ENCODE measurements at places on chromosomes 12 and 14.

DNA sequence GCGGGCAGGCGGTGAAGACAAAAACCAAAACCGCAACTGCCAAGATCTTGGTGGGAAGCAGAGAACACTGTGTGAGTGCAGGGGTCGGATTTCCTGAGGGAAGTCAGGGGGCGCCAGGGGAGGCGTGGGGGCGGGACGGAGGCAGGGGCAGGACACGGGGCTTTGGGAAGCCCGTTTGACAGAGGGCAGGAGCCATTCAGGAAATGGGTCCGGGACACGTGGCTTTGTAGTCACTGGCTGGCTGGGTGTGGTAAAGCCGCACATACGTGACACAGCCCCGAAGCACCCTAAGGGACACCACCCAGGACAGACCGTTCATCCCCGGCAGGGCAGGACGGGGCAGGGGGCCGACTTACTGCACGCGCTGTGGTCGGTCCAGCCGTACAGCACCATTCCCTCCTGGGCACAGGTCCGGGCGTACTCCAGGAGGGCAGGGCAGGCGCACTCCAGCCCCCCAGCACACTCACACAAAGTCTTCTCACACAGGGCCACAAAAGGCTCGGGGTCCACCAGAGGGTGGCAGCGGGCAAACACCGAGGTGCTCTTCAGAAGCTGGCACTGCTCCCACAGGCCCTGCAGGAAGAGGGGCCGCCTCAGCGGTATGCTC is 49.4 kb downstream of the VWF start:
- no peak for DNase-seq

- DNase-seq = no peak
Observed at GRCh38 chr12:54036620-54037359, 3.9 kb downstream of the HOXC5 start.

GRCh38 chr12:76144245-76144549 is 59.7 kb upstream of the NAP1L1 start:
- DNase-seq = no peak

DNA sequence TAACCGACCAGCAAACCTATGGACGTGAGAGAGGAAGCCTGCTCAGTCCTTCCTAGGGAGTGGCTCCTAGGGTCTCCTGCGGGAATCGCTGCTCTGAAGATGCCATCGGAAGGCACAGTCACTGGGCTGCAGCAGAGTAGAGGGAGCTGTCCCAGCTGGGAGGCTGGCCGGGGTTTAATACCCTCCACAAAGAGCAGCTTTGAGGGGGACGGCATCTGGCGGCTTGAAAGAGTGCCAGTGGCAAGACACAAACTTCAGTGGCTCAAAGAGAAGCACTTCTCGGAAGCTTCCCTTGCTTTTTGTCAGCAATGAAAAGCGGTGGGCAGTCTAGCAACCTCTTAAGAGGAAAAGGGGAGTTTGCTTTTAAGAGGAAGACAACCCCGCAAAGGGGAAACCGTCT is 114.6 kb downstream of the TMEM132C start:
- DNase-seq = no peak

- no peak for DNase-seq
Observed at GRCh38 chr14:76267322-76268046, 108.5 kb upstream of the ESRRB start.

DNA sequence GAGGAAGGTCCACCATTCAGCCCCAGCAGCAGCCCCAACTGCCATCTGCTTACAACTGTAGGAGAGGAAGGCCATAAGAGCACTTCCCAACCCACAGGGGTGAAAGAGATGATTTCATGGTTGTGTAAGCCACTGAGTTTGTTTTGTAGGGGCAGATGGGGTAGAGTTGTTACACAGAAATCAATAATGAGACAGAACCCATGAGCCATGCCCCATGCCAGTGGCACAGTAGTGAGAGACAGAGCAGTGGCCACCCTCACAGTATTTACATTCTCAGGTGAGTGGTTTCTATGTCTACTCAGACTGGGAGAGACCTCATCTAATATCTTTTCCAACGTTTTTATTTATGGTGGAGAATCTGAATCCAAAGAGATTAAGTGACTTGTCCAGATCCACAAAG is 68.6 kb downstream of the NUAK1 start:
- no peak for DNase-seq
